ENCODE measurements at places on chromosomes 1 and 21. TPM values are rescaled to one million over a fixed set of nuclear protein-coding genes. Genes with fewer than 3 reads are reported as not detected.

DNA sequence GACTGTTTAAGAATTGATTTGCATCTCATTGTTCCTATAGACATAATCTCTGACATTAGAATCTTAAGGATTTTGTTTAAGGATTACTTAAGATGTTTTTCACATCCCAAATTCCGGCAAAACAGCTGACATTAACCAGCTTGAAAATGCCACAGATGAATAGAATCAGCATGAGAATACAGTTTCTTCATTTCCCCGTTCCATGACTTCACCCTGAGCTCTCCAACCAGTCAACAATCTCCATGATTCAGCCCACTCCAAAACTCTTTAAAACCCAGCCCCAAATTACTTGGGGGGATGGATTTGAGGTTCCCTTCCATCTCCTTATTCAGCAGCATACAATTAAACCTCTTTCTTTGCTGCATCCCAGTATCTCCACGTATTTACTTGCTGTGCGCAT lies 201.0 kb downstream of the LYPLAL1 start:
- H3K27ac ChIP-seq: no peak overlapping the region
- peaks cover 2% of the 10 kb centered on the region for H3K27me3 ChIP-seq
- H3K4me1 ChIP-seq: no peaks in the 10 kb centered on the region
- no peak overlapping the region for H3K4me3 ChIP-seq

DNA sequence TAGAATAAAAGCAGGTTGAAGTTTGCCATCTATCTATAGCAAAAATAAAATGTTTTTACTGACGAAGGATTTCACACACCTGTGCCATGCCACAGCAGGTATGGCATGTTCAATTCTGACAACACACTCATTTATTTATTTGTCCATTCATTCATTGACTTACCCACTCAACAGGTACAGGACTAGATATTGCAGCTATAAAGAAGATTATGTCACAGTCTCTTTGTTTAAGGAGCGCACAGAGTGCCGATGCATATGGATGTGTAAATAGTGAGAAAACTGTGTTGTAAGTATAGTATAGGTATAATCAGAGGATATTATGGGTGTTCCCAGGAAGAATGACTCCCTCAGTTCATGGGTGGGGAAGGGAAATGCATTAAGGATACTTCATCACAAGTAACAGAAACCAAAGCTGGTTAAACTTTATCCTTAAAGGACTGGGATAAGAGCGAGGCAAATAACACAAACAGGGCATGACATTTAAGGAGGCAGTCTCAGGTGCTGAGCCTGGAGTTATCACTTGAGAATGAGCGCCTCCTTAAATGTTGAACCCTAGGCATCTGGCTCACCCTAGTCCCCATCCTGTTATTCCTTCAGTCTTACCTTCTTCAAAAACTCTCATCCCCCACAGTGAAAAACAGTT lies 7.9 kb upstream of the ZRANB2 start:
- H3K4me1 ChIP-seq: no peaks in the 10 kb centered on the region
- H3K27me3 ChIP-seq: peaks cover under 1% of the 10 kb centered on the region

- peaks cover 20% of the 10 kb centered on the region for H3K4me1 ChIP-seq
- peak overlapping the region; percentile 86 for H3K27ac ChIP-seq
- H3K27me3 ChIP-seq: peaks cover 8% of the 10 kb centered on the region
These were observed 1.4 kb downstream of the TRAPPC10 start for GRCh38 chr21:44013380-44014088.

DNA sequence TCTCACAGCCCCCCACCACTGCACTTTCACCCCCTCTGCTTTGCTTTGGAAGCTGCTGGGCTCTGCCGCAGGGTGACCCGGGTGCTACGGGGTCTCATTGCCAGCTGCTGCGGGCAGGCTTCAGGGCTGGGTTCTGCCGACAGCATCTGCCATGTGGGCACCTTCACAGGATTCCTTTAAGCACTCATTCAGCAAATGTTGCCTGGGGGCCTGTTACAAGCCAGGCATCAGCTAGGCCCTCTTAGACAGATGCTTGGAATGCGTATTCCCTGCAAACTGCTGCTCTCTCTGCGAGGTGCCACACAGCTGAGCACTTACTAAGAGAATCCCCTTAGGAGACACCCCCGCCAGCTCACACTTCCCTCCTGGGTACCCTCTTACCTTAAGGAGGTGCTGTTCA lies 29.2 kb downstream of the COL16A1 start:
- H3K36me3 ChIP-seq: no peaks in the 10 kb centered on the region
- peak overlapping the region; percentile 88 for H3K27ac ChIP-seq
- peaks cover 46% of the 10 kb centered on the region for H3K4me1 ChIP-seq
- no peak overlapping the region for H3K4me3 ChIP-seq
- H3K27me3 ChIP-seq: peaks cover 11% of the 10 kb centered on the region

GRCh38 chr1:163610486-163610885 lies 288.7 kb downstream of the NUF2 start:
- H3K27me3 ChIP-seq: peaks cover 6% of the 10 kb centered on the region
- H3K27ac ChIP-seq: peak overlapping the region; percentile 79
- no peak overlapping the region for H3K4me3 ChIP-seq
- peaks cover 33% of the 10 kb centered on the region for H3K4me1 ChIP-seq
- H3K36me3 ChIP-seq: no peaks in the 10 kb centered on the region
- DNase-seq: peak; percentile 38

DNA sequence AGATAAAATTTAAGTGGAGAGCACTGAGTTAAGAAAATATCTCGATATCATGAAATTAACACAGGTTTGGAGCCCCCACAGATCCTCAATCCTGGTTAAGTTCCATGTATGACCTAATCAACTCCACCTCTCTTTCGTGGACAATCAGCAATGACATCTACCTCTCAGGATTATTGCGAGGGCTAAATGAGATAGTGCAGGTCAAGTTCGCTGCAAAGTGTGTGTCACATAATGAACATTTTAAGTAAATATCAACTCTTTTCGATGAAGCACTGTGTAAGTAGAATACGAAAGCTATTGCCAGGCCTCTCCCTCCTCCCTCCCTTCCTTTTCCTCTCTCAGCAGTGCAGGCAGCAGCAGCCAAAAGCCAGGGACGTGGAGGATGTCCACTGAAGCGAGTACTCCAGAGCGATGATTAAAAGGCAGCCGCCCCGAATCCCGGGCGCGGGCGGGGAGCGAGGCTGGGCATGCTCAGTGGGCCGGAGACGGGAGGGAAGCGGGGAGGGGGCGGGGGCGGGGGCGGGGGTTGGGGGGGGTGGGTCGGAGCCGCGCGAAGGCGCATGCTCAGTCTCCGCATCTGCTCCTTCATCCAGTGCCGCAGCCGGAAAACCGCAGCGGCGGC lies at the start of gene CAMSAP2:
Gene CAMSAP2 (plus strand): TSS at position 567 of the 622 bp plus-strand sequence. CDS start 935 bp downstream, outside the sequence.
- H3K4me3 ChIP-seq: peak within 1 kb of the TSS; percentile 97
- peaks cover 13% of the 10 kb centered on the region for H3K27me3 ChIP-seq
- H3K4me1 ChIP-seq: peaks cover 24% of the 10 kb centered on the region

DNA sequence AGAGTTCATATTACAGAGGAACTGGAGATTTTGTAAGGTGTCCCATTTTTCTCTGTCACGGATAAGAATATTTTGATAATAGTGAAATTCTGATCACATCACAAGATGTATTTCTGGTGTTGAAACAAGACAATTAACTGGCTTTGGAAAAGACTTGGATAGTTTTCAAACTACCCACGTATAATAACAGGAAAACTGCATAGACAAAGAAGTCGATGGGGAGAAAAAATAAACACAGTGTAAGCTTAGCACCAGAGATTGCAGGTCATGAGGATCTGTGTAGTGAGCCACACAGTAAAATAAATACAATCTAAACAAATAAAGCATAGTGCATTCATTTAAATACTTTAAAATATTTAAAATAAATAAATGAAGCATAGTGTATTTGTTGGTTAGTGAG lies 452.3 kb upstream of the ADAMTS5 start:
- no peak for DNase-seq
- H3K4me3 ChIP-seq: no peak overlapping the region
- no peak overlapping the region for H3K27ac ChIP-seq
- no peaks in the 10 kb centered on the region for H3K36me3 ChIP-seq

Gene RGS2
- total RNA-seq: 33.5 TPM

Gene APCS
- total RNA-seq: not detected

Gene IRF6
- 0.47 TPM for total RNA-seq

Gene LCK
- total RNA-seq: 0.37 TPM

Gene OR2T29
- total RNA-seq: not detected

All from glutamatergic neuron (in vitro differentiated cells).